ENCODE measurements at places on chromosomes 7 and 10. TPM values are rescaled to one million over a fixed set of nuclear protein-coding genes. Genes with fewer than 3 reads are reported as not detected.

BZW2 gene
- total RNA-seq = 16.1 TPM

EEPD1 gene
- 18.2 TPM for total RNA-seq

GPR37 gene
- not detected for total RNA-seq

AGAP5 gene
- total RNA-seq = 12.7 TPM

DNA sequence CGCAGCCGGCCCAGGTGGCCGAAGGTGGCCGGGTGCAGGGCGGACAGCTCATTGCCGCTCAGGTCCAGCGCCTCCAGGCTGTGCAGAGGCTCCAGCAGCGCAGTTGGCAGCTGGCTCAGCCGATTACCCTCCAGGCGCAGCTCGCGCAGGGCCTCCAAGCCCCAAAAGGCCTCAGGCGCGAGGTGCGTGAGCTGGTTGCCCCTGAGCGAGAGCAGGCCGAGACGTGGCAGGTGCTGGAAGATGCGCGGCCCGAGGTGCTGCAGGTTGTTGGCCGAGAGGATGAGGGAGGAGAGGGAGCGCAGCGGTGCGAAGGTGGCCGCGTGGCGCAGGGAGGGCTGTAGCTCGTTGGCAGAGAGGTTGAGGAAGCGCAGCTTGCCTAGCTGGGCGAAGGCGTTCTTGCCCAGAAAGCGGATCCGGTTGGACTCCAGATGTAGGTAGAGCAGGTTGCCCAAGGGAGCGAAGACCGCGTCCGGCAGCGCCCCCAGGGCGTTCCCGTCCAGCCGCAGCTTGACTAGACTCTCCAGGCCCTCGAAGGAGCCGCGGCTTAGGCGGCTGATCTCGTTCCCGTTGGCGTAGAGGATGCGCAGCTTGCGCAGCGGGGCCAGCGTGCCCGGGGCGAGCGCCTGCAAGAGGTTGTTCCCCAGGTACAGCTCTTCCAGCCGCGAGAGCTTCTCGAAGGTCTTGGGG, 923 bp downstream of the TRIL start:
- H3K36me3 ChIP-seq = no peaks in the 10 kb centered on the region
- DNase-seq = peak; percentile 30
- peak overlapping the region; percentile 73 for H3K27ac ChIP-seq
- peaks cover 49% of the 10 kb centered on the region for H3K27me3 ChIP-seq

- H3K27me3 ChIP-seq = no peaks in the 10 kb centered on the region
- H3K36me3 ChIP-seq = no peaks in the 10 kb centered on the region
- H3K27ac ChIP-seq = no peak overlapping the region
- H3K4me1 ChIP-seq = no peaks in the 10 kb centered on the region
Measured at GRCh38 chr7:155878674-155879073, 66.4 kb upstream of the SHH start.

- peak overlapping the region; percentile 93 for H3K27ac ChIP-seq
- no peaks in the 10 kb centered on the region for H3K36me3 ChIP-seq
Measured at GRCh38 chr10:71770255-71770654, 3.1 kb downstream of the VSIR start.

- no peak overlapping the region for H3K27ac ChIP-seq
- no peaks in the 10 kb centered on the region for H3K4me1 ChIP-seq
- no peaks in the 10 kb centered on the region for H3K36me3 ChIP-seq
- no peak for DNase-seq
Measured at GRCh38 chr7:47827871-47828270, 120.4 kb downstream of the PKD1L1 start.

DNA sequence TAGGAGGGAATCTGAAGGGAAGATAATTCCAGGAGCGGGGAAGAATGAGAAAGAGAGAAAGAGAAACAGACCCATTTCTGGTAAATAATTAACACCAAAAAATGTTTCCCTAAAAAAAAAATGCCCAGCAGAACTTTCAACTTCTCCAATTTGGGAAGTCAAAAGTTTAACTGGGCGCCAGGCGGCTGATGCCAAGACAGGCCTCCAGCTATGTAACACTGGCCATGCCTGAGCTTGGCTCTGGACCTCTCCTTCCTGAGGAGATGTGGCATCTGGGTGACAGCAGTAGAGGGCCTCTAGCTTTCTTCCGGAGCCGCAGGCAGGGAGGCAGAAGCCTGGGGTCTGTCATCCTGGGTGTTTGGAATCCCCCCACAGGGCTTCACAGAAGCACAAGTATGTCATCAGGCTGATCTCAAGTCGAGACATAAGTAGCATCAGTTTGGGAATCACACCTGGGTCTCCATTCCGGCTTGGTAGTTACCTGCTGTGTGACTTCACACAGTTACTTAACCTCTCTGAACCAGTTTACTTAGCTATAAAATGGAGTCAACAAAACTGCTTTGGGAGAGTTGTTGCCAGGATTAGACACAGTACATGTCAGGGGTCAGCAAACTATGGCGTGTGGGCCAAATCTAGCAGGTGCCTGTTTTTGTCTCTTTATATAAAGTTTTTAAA, 50.5 kb upstream of the TCF7L2 start:
- peak overlapping the region; percentile 38 for H3K4me3 ChIP-seq
- H3K27ac ChIP-seq = peak overlapping the region; percentile 74
- H3K27me3 ChIP-seq = no peaks in the 10 kb centered on the region
- H3K4me1 ChIP-seq = peaks cover 9% of the 10 kb centered on the region
- no peaks in the 10 kb centered on the region for H3K36me3 ChIP-seq

GRCh38 chr10:95395947-95396449, 105.2 kb upstream of the PDLIM1 start:
- H3K27me3 ChIP-seq = no peaks in the 10 kb centered on the region
- no peak overlapping the region for H3K27ac ChIP-seq
- DNase-seq = no peak

All from transverse colon (tissue), 4 donors.